Fibroblast of villous mesenchyme (primary cell): ENCODE measurements at places on chromosomes 3 and 15. TPM values are rescaled to one million over a fixed set of nuclear protein-coding genes. Genes with fewer than 3 reads are reported as not detected.

GRCh38 chr3:161600173-161600572 lies 103.6 kb downstream of the OTOL1 start:
- no peak for DNase-seq

- no peak for DNase-seq
These were observed 41.4 kb downstream of the CD200 start for GRCh38 chr3:112374333-112374734.

DNA sequence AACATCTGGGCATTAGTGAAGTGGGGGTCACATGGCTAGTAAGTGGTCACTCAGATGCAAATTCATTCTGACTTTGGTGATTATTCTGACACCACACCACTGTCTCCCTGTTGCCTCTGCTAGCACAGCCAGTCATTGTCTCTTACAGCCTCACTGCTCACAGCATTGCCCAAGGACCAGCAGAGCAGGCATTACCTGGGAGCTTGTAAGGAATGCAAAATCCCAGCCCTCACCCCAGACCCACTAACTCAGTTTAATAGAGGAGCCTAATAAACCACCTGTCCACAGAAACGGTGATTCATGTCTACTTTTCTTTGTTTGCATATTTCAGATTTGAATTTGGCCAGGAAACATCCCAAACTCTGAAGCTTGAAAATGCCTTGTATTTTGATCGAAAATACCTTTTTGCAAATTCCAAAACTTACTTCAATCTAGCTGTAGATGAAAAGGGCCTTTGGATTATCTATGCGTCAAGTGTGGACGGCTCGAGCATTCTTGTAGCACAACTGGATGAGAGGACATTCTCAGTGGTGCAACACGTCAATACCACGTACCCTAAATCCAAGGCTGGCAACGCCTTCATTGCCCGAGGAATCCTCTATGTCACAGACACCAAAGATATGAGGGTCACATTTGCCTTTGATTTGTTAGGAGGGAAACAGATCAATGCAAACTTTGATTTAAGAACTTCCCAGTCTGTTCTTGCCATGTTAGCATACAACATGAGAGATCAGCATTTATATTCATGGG lies 62.7 kb downstream of the GLDN start:
- no peak for DNase-seq

DNA sequence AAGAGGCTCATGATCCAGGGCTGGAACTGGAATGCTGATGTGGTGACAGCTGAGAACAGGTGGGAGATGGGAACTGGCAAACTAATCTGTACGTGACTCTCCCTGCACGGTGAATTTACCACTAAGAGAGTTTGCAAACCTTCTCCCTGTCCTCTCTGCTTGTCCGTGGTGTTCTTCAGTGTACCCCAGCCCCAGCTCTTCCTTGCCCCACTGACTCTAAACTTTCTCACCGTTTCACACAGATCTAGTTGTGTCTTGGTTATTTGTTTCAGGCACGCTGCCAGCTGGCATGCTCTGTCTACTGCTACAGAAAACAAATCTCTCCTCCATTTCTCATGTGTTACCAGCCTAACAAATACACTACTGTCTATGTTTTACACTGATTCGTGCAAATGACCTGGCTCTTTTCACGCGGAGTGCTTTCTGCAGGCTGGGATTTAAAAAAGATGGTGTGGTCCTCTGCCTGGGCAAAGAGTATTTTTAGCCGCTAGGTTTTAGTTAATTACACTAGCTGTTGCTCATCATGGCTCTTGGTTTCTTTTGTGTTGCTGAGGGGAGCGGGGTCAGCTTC lies 192.7 kb upstream of the LRIG1 start:
- DNase-seq, result peak; percentile 19

GRCh38 chr15:63759752-63760151 lies 74.0 kb downstream of the HERC1 start:
- no peak for DNase-seq

- DNase-seq, result no peak
These were observed 12.2 kb downstream of the XIRP1 start for GRCh38 chr3:39180183-39180545.

The SPRED1 gene
- total RNA-seq, result 45.4 and 55.7 TPM in 2 replicates

GRCh38 chr3:37072892-37073291 lies 79.6 kb downstream of the MLH1 start:
- DNase-seq, result peak; percentile 89
